Right ventricle myocardium superior (tissue), 1 donor: ENCODE measurements at places on chromosomes 3 and 15.

GRCh38 chr3:23885210-23885609 lies 31.6 kb downstream of the NKIRAS1 start:
- DNase-seq: no peak

DNA sequence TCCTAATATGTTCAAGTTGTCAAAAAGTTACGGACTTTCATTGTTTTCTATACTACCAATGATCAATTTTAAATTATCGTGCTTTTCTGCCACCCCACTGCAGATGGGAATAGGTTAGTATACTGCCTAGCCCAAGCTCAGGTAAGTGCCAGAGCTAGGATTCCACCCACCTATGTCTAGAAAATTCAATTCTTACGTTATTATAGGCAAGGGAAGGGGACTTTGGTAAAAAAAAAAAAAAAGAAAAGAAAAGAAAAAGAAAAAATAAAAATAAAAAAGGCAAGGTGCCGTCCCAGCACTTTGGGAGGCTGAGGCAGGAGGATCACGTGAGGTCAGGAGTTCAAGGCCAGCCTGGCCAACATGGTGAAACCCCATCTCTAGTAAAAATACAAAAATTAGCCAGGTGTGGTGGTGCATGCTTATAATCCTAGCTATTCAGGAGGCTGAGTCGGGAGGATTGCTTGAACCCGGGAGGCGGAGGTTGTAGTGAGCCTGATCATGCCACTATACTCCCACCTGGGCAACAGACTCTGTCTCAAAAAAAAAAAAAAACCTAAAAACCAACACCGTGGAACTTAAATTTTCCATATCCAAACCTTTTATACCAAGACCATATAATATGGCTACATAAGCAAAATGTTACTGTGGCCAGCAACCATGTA lies 1.3 kb downstream of the RPL22L1 start:
- DNase-seq: no peak

GRCh38 chr15:39312984-39313383 lies 267.9 kb upstream of the THBS1 start:
- no peak for DNase-seq

- DNase-seq: no peak
Observed at GRCh38 chr3:159418571-159419526, 569.8 kb upstream of the IL12A start.

DNA sequence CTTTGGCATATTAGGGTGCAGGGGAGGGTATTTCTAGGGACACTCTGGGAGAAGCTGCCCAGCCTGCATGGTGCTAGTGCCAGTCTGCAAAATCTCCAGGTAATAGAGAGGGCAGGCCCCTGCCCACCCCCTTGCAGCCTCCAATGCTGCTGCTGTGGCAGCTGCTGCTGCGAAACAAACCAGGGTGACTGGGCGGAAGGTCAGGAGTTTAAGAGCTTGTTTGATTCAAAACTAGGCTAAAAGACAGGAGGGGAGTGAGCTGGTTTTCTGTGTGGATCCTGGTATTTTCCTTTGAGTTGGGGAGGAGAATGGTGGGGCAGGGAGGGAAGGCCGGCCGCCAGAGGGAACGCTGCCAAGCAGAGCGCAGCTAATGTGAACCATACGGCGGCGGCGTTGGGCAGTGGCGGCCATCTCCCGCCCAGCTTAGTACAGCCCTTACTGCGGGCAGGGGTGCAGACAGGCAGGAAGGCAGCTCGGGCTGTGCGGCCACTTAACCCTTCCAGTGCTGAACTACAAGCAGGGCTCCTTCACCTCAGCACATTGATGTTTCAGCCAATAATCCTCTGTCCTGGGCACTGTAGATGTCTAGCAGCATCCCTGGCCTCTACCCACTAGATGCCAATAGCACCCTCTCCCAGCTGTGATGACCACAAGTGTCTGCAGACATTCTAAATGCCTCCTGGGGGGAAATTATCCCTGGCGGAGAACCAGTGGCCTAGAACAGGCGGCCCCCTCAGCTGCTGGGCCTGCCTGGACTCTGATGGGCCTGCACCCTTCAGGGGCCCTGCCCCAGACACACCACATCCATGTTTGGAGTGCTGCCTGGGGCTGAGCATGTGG lies 125.7 kb downstream of the EEFSEC start:
- DNase-seq: peak; percentile 89

DNA sequence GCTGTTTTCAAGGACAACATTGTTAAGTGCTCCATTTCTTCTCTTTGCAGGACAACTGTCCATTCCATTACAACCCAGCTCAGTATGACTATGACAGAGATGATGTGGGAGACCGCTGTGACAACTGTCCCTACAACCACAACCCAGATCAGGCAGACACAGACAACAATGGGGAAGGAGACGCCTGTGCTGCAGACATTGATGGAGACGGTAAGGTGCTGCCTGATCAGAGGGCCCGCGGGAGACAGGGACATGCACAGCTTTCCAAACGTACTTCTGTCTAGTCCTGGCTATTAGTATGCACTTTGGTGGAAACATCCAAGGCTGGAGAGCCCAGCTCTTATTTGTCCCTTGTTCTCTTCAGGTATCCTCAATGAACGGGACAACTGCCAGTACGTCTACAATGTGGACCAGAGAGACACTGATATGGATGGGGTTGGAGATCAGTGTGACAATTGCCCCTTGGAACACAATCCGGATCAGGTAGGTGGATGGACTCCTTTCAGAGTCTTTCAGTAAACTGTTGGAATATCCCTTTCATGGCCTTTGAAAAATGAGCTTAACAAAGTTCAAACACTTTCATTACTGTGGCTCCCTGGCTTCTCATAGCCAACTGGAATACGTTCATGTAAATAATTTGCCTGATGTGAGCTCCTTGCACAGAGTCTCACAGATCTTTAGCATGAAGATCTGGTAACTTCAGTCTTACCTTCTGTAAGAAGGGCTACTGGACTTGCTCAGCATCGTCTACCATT lies 10.4 kb downstream of the THBS1 start:
- DNase-seq: no peak
